ENCODE measurements at places on chromosomes 2 and 18.

GRCh38 chr2:217785544-217786045 is 217.2 kb downstream of the TNS1 start:
- peak; percentile 73 for DNase-seq

DNA sequence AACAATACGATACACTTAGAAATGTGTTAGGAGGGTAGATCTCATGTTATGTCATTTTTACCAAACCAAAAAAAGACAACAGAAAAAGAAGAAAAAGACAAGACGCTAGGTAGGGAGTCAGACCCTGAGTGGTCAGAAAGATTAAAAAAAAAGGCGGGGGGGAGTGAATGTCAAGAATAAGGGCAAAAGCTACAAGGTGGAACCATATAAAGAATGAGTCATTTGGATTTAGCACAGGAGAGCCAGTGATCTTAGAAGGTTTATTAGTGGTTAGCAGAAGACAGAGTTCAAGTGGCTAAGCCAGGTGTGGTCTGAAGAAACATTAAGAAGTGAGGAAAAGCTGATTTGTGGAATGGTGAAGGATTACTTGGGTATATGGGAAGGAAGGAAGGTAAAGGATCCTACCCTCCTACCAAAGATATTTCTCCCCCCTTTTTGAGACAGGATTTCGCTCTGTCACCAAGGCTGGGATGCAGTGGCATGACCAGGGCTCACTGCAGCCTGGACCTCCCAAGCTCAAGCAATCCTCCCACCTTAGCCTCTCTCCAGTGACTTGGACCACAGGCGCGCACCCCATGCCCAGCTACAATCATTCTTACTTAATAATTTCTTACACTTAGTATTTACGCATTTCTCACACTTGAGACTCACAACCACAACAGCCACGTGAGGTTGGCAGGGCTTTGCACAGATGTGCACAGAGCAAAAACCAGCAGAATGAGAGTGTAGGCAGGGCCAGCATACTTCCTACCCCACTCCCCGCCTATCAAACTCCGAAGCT is 2.6 kb downstream of the DSC2 start:
- no peak for DNase-seq

GRCh38 chr2:26847655-26848335 is at the start of gene DPYSL5:
TSS of gene DPYSL5 (plus strand) at chr2:26848132. CDS start at chr2:26898500, 50,368 bp downstream.
- no peak for DNase-seq

- no peak for DNase-seq
These were observed 16.2 kb upstream of the MREG start for GRCh38 chr2:216029416-216030129.

- DNase-seq, result no peak
These were observed 124.9 kb upstream of the TTC27 start for GRCh38 chr2:32502941-32503340.

DNA sequence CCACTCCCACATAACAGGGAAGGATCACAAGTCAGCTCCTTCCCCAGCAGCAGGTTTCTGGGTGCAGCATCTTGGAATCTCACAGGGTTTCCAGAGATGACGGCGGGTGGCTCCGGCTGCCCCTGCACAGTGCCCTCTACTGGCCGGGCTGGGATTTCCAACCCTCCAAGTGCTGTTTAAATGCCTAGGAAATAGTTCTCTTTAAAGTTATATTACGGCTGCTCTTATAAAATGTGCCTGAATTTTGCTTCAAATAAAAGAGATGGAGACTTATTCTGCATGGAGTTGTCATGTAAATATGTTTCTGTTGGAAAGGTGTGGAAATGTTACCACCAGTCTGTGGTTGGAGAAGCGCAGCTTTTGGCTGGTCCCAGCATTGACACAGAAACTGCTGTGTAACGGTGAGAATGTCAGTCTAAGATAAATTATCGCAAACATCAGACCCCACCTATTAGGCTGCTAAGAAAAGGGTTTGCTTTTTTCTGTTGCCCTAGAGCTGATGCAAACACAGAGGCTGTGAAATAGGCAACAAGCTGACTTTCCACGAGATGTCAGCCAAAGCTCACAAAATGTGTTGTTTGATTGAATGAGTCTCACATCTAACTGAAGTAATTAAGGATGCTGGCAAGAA is 3.3 kb upstream of the HJURP start:
- peak; percentile 54 for DNase-seq

All from activated CD4-positive, alpha-beta T cell treated with anti-CD3 and anti-CD28 coated beads for 4 hours (primary cell).